NCI-H1092 treated with DMSO at 0.1 percent for 48 hours (cell line): ENCODE measurements at places on chromosomes 7 and 10.

DNA sequence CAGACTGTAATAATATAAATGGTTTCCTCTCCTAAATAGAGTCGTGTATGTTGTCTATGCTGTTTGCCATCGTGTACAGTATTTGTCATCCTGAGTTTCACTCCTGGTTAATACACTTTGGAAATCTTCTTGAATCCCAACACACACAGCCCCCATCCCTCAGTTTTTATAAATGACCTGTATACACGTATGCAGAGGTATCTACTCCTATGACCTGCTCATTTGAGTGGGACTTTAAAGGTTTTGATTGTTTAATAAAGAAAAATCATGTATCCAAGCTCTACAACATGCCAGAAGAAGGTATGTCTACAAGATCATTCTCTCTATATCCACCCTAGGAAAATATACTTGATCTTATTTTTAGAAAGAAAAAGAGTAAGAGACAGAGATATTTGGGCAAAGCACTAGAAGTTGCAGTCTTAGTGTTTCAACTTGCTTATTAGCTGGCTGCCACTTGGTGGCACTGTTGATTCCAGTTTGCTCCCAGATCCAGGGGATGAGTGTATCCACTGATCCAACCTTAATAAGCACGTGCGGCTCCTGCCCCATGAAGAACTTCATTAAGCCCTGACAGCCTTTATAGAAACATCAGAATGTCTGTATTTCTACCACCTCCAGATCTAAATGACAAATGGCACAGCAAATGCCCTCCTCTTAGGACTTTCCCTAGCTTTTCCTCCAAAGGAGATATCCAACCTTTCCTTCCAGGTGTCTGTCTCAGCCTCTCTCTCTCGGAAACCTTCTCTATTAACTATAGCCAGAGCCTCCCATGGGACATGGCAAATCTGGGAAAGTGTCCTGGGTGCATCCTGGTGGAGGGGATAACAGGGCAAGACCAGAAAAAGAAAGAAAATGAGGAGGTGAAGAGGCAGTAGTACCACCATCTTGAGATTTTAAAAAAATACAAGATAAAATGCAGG is 181.6 kb upstream of the NEBL start:
- DNase-seq: peak; percentile 32

DNA sequence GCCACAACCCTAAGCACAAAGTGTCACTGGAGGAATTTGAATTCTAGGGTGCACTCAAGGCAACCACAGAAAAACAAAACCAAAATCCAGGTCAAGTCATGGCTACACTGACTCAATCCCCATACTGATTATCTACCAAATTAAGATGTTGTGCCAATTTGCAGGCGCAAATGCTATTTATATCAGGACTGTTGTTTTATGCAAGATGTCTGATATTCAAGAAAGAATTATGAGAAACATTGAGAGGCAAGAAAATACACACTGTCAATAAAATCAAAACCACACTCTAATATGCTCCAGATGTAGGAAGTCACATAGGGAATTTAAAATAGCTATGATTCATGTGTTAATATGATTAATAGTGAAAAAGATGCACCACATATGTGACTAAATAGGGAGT is 141.3 kb upstream of the MINDY3 start:
- DNase-seq: no peak

- DNase-seq: no peak
Observed at GRCh38 chr10:74831518-74832120, 5.2 kb downstream of the KAT6B start.

- DNase-seq: no peak
Observed at GRCh38 chr10:191703-192518, 56.7 kb downstream of the ZMYND11 start.

- no peak for DNase-seq
Observed at GRCh38 chr10:50572017-50572491, 51.7 kb downstream of the SGMS1 start.

- DNase-seq: no peak
Observed at GRCh38 chr10:129939416-129940275, 24.4 kb downstream of the EBF3 start.

- no peak for DNase-seq
Observed at GRCh38 chr7:39888171-39888853, 61.7 kb upstream of the CDK13 start.

GRCh38 chr7:50610521-50611277 is 45.5 kb upstream of the DDC start:
- no peak for DNase-seq

DNA sequence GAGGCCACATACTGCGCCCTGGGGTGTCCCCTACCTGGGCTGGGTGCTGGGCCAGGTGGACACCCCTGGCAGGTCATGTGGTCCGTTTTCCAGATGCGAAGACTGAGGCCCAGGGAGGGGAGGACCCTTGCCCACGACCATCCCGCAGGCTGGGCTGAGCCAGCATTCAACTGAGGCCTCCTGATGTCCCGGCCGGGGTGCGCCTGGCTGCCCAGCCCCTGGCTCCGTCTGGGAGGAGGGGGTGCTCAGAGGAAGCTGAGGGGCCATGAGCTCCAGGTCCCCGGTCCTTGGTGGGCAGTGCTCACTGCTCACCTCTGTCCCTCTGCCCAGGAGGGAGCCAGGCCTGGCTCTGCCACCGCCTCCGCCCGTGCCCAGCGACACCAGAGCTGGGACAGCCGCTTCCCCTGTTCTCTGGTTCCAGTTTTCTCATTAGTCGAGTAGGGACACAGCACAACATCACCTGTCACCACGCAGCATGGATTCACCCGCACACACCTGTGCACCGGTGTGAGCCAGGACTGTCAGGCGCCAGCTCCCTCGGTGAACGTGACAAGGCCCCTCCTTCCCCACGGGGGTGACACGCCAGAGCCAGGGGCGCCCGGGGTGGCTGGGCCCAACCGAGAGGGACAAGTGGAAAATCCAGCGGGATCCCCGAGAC is 139.7 kb downstream of the ELFN1 start:
- no peak for DNase-seq

- no peak for DNase-seq
Observed at GRCh38 chr10:26481914-26482550, 43.9 kb downstream of the APBB1IP start.

GRCh38 chr10:88901206-88901983 is 21.4 kb downstream of the STAMBPL1 start:
- DNase-seq: no peak

GRCh38 chr7:35424440-35424839 is 170.5 kb upstream of the TBX20 start:
- no peak for DNase-seq

DNA sequence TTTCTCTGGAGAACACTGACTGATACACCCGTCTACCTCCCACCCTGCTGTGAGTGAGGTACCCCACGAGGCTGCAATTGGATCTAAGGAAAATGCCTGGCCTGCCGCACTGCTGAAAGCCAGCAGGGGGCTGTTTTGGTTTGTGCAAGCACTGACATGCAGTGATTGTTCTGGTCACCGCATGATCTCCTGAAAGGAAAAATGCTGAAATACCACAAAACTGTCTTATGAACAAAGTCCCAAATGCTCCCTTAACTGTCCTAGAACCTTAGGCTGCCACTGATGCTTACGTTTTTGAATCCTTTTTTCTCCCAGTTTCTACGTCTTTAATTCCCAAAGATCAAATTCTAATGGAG is 132.7 kb downstream of the JCAD start:
- peak; percentile 7 for DNase-seq

DNA sequence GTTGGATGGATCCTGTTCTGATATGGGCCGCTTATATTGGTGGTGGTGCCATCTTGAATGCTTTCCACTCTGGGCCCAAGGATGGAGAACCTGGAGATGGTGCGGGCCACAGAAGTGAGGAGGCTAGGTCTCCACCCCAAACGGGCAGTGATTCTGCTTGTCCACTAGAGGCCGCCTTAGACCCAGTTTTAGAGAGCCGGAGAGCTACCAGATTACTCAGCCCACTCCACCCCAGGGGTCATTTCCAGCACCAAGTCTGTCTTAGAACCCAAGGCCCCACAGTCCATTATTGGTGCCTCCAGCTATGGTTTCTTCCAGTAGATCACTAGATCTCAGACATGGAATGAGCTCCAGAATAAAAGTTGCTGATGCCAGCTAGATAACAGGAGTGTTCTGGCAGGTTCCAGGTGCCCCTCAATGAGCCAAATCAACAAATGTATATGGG is 11.8 kb upstream of the CAMK2G start:
- DNase-seq: peak; percentile 61

- no peak for DNase-seq
Observed at GRCh38 chr10:123855008-123855684, 36.5 kb downstream of the CPXM2 start.

- DNase-seq: peak; percentile 39
Observed at GRCh38 chr7:33448035-33448434, 318.7 kb downstream of the BBS9 start.

GRCh38 chr7:94064541-94065191 is 60.5 kb upstream of the BET1 start:
- DNase-seq: no peak

DNA sequence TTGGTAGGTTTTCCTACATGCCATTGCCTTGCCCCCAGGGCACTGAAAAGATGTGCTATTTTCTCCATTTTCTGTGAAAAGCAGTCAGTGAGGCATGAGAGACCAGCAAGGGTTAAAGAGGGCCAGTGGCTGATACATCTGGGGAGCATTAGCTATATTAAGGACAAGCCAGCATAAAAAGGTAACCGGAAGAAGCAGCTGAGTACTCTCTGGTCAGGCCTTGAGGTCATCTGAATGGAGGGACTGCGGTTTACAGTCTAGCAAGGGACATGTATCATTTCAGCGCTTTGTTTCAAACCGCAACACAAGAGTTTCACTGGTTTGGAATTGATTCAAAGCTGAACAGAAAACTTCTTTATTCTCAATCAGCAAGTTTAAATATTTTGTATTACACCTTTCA is 120.4 kb downstream of the EPDR1 start:
- DNase-seq: no peak

GRCh38 chr7:103851357-103851756 is 138.1 kb downstream of the RELN start:
- no peak for DNase-seq

- no peak for DNase-seq
Observed at GRCh38 chr7:101220295-101220694, 2.3 kb downstream of the ZNHIT1 start.

DNA sequence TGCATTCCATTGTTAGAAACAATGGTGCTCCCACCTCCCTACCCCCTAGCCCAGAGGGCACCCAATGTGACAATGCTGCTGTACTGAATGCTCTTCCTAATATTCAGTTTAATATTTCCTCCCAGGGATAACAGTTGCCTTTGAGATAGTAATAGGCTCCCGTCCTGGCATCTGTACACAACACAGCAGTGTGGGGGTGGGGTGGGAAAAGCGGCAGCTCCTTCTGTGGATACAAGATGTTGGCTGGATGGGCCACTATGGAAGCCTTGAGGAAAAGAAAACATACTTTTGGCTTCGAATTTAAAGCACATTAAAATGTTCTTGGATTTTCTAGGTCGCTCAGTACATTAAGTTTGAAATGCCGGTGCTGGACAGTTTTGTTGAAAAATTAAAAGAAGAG is 9.2 kb upstream of the ZNF22 start:
- no peak for DNase-seq

- DNase-seq: no peak
Observed at GRCh38 chr7:28112883-28113540, 67.6 kb downstream of the JAZF1 start.

DNA sequence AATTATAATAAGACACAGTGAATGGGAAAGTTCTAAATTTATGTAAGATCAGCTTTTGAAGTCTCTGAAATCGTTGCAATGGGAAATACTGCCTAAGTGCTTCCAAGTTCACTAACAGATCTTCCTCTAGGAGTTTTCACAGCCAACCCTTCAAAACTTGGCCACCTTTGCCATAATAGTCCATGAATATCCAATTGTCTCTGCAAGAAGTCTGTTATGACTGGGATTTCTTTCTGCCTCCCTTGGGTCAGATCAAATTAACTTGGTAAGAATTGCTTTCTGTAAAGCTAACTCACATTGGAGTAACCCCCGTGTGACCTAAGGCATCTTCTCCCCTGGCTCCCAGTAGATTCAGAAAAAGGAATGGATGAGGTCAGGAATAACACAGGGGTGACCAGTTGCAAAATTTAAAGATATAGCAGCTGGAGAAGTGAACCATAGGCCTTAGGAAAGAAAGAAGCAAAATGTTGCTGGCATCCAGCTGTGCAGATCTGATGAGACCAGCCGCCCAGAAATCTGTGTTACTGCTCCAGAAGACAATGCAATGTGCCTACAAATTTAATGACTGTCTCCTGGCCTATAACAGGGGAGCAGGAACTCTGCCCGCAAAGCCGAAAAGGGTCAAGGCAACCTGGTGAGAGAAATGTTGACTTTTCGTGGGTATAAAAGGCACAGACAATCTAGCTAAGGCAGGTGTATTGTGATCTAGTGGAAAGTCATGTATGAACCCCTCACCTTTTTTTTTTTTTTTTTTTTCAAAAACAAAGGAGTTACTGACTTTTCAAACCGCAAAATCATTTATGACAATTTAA is 7.5 kb upstream of the OPTN start:
- no peak for DNase-seq

- no peak for DNase-seq
Observed at GRCh38 chr10:10803278-10803677, 214.4 kb upstream of the CELF2 start.

GRCh38 chr10:34088208-34088794 is 726.8 kb downstream of the PARD3 start:
- no peak for DNase-seq

GRCh38 chr7:104054362-104054761 is 64.9 kb upstream of the RELN start:
- DNase-seq: no peak

DNA sequence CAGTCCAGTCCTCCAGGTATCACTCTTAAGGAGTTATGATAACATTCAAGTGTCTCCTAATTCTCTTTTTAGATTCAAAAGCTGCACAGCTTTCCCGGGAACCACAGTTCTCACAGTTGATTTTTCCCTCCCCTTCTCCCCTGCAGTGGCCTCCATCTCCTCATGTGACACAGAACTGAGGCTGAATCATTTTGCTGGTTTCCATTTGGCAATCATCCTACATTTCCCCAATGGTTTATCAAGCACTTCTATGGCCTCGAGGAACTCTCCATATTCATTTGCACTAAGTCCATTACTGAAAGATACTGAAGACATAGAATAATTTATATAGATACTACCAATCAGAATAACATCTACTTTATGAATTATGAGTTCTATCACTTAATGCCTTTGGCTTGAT is 484.9 kb downstream of the GPAM start:
- no peak for DNase-seq

DNA sequence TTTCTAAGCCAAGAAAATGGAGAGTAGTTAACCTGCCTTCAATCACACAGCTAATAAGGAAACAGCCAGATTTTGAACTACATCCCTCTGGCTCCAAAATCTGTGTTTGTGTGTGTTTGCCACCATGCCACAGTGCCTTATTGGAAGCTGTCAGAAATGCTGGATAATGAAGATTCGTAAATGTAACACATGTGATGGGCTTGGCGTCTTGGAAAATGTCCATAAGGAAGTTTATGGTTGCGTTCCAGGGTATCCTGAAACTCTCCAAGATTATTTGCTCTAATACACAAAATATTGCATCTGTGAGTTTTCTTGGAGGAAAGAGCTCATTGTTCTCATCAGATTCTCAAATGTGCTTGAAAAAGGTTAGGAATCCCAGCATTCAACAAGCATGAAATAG is 22.7 kb downstream of the MYOF start:
- no peak for DNase-seq
